Lower leg skin (tissue), 4 donors: ENCODE measurements at places on chromosomes 11 and 22. TPM values are rescaled to one million over a fixed set of nuclear protein-coding genes. Genes with fewer than 3 reads are reported as not detected.

The OLFML1 gene
- total RNA-seq = 4.0 TPM

The SLCO2B1 gene
- 20.9 TPM for total RNA-seq

The ART1 gene
- not detected for total RNA-seq

The APOC3 gene
- not detected for total RNA-seq

The CCDC81 gene
- total RNA-seq = not detected

The SPON1 gene
- total RNA-seq = 12.3 TPM

The CRYBA4 gene
- total RNA-seq = not detected

The ZNF280A gene
- not detected for total RNA-seq

The RASSF10 gene
- total RNA-seq = 21.3 TPM

The CDON gene
- 12.3 TPM for total RNA-seq

The SEZ6L gene
- 0.19 TPM for total RNA-seq

The TESMIN gene
- 2.0 TPM for total RNA-seq

The ATP6V1E1 gene
- 135 TPM for total RNA-seq

The SAA2 gene
- total RNA-seq = 2.8 TPM

The TEX12 gene
- total RNA-seq = 0.22 TPM

DNA sequence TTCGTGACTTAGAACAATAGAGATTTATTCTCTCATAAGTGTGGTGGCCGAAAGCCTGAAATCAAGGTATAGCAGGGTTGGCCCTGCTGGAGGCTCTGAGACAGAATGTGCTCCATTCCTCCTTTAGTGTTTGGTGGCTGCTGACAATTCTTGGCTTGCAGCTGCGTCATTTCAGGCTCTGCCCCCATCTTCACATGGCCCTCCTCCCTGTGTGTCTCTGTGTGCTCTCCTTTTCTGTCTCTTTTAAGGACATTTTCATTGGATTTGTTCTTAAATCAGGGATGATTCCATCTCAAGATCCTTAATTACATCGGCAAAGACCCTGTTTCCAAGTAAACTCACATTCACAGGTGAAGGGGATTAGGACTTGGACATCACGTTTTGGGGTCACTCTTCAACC lies 10.2 kb upstream of the APOL6 start:
- DNase-seq = no peak

GRCh38 chr11:90732486-90732885 lies 509.6 kb upstream of the CHORDC1 start:
- DNase-seq = no peak

- no peak for DNase-seq
These were observed 99.0 kb upstream of the HSD17B12 start for GRCh38 chr11:43581370-43582023.

GRCh38 chr11:69578167-69578566 lies 62.8 kb upstream of the CCND1 start:
- no peak for DNase-seq

DNA sequence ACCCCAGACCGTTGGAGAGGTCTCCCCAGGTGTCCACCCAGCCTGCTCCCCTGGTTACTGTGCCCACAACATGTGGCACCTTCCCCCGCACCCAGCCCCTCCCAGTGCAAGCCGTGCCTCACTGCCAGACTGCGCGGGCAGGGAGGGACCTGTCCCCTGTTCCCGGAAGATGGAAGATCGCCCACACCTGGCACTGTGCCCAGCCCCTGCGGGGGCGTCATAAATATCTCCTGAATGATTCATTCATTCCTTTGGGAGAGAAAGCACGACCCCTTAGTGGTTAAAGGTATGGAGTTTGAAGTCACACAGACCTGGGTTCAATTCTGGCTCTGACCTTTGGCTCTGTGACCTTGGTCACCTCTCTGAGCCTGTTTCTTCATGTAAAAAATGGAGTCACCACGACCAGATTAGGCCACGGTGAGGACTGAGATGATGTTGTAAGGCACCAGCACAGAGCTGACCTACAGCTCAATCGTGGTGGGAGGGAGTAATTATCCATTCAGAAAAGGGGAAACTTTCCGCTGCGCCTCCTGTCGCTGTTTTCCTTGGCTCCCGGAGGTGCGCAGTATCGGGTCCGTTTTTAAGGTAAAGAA lies 497 bp upstream of the SYT12 start:
- no peak for DNase-seq

GRCh38 chr11:126113012-126113411 lies 50.3 kb upstream of the CDON start:
- no peak for DNase-seq

GRCh38 chr11:10529279-10529678 lies 11.7 kb downstream of the RNF141 start:
- DNase-seq = no peak

- no peak for DNase-seq
These were observed 334.9 kb downstream of the OPCML start for GRCh38 chr11:133197425-133197824.

DNA sequence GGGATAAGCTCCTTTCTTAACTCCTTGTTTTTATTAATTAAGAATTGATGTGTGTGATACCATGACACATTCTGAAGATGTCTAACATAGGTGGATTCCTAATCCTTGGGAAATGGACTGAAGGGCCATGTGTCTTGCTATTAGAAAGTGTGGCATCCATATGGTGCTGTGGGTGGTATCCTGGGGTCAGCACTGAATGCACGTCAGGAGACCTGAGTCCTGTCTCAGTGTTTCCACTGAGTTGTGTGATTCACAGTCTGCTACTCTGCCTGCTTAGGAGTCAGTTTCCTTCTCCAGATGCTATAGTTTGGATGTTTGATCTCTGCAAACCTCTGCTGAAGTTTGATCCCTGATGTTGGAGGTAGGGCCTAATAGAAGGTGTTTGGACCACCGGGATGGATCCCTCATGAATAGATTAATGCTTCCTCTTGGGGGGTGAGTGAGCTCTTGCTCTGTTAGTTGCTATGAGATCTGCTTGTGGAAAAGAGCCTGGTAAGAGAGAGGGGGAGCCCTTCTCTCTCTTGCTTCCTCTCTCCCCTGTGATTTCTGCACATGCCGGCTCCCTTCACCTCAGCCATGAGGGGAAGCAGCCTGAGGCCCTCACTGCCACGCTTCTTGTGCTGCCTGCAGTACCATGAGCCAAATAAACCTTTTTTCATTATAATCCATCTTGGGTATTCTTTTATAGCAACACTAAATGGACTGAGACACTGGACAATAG lies 666.5 kb downstream of the NTM start:
- no peak for DNase-seq

- DNase-seq = no peak
These were observed 14.0 kb downstream of the SGSM1 start for GRCh38 chr22:24819911-24820461.

DNA sequence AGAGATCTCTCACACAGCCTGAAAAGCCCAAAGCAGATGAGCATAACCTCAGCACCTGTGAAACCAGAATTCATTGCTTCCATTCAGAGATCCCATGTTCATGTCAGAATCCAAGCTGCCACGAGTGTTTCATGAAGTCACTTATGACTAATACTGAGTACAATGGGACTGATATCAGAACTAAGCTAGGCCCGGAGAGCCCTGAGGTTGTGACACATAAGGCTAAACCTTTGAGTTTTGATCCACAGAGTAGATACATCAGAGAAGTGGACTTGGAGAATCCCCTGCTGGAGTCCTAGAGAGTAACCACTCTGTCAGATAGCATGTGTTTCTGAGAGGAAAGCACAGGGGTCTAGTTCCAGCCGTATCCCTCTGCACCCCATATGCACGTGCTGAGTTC lies 890 bp upstream of the GLYATL1 start:
- no peak for DNase-seq

- DNase-seq = no peak
These were observed 91.0 kb downstream of the TMPRSS5 start for GRCh38 chr11:113615098-113615497.

DNA sequence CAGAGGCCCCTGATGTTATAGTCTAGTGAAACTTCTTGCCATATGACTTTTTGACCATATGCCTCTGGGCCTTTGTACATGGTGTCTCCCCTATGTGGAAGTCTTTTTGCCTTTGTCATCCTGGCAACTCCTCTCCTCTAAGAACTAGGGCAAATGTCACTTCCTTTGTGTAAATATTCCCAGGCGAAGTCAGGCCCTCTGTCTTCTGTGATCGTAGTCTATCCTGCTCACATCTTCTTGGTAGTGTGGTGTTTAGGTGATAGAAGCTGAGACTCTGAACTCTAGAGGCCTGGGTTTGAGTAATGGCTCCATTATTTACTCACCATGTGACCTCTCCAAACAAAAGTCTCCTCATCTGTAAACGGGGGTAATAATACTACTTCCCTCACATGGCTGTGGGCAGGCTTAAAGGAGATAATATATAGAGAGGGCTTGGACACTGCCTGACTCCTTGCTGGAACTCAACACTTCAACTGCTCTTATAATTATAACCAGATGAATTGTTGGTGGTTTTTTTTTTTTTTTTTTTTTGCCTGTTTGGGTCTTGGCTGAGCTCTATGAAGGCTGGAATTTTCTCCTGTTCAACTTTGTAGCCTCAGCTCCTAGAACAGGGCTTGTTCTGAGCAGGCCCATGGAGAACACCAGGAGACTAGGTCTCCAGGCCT lies 43.8 kb downstream of the INSC start:
- DNase-seq = no peak

GRCh38 chr22:25392584-25392983 lies 171.9 kb upstream of the GRK3 start:
- DNase-seq = no peak

- DNase-seq = no peak
These were observed 45.1 kb downstream of the KREMEN1 start for GRCh38 chr22:29117799-29118477.

- DNase-seq = no peak
These were observed 6.7 kb upstream of the NAV2 start for GRCh38 chr11:19705936-19706335.

DNA sequence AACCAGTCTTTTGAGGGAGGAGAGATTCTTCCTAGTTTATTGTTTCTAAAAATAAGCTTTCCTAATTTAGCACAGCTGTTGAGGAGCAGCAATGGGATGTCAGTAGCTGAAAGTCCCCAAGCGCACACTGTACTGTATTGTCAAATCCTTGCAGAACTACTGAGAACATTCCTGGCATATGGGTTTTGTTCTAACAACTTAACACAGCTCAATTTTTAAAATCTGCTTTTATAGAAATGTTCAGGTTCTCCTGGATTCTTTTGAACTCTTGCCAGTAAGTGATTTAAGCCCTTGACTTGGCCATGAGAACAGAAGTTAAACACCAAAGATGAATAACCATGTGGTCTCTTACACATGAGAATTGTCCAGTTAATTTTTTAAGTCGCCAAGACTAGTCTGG lies 218.6 kb downstream of the FAT3 start:
- DNase-seq = no peak

- no peak for DNase-seq
These were observed 5.9 kb upstream of the B3GAT3 start for GRCh38 chr11:62627713-62628112.
